ENCODE measurements at places on chromosomes 5 and 9.

DNA sequence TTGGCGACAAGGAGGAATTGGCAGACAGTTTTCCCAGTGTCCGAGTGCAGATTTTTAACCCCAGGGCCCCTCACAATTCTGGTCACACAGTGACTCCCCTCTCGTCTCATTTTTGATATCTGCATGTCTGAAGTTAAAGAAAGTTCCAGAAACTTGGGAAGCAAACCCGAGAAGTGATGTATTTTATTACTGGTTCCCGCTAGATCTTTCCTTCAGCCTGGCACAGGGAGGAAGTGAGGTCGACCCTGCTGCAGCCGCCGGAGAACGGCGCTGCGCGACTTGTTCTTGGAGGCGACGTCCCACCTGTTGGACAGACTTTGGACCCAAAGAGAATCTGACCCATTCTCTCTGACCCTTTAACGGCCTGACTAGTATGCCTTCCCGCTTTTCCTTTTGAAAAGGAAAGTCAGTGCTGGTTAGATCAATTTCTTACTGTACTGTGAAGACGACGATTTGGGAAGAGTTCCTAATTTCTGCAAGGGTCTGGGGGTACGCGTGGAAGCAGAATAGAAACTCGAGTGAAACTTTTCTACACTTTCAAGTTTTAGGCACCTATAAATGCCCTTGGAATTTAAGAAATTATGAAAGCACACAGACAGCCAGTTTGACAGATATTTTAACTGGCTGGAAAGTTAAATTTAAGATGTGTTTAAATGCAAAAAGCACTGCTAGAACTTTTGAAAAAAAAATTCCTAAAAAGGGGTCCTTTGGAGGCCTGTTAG lies 744 bp downstream of the OTULIN start:
- no peak for DNase-seq

DNA sequence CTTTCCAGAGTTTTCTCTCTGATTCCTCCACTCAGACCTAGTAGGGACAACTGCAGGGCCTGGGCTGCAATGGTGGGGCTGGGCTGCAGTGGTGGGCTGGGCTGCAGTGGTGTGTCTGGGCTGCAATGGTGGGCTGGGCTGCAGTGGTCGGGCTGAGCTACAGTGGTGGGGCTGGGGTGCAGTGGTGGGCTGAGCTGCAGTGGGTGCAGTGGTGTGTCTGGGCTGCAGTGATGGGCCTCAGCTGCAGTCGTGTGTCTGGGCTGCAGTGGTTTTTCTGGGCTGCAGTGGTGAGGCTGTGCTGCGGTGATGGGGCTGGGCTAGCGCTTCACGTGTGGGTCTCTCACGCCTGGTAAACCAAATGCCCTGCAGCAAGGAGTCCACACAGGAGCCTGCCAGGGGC lies 27.4 kb downstream of the ABO start:
- DNase-seq: no peak

- no peak for DNase-seq
These were observed 1392.1 kb upstream of the WWC1 start for GRCh38 chr5:166899343-166899742.

GRCh38 chr9:130128251-130128650 lies 44.0 kb upstream of the NCS1 start:
- DNase-seq: no peak

- DNase-seq: no peak
These were observed 95.2 kb upstream of the CAST start for GRCh38 chr5:96566833-96567587.

- no peak for DNase-seq
These were observed 19.9 kb upstream of the PLPP1 start for GRCh38 chr5:55554585-55555202.

DNA sequence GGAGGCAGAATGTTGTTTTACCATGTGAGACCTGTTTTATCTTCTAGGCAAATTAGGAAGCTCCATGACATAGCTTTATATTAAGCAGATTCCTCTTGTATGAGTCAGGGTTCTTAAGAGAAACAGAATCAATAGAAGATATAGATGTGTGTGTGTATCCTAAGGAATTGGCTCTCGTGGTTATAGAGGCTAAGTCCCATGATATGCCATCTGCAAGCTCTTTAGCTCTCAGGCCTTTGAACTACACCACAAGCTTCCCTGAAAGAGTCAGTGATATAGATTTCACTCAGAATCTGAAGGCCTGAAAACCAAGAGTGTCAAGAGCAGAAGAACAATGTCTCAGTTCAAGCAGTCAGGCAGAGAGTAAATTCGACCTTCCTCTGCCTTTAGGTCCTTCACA lies 365.8 kb upstream of the ZNF608 start:
- DNase-seq: no peak

DNA sequence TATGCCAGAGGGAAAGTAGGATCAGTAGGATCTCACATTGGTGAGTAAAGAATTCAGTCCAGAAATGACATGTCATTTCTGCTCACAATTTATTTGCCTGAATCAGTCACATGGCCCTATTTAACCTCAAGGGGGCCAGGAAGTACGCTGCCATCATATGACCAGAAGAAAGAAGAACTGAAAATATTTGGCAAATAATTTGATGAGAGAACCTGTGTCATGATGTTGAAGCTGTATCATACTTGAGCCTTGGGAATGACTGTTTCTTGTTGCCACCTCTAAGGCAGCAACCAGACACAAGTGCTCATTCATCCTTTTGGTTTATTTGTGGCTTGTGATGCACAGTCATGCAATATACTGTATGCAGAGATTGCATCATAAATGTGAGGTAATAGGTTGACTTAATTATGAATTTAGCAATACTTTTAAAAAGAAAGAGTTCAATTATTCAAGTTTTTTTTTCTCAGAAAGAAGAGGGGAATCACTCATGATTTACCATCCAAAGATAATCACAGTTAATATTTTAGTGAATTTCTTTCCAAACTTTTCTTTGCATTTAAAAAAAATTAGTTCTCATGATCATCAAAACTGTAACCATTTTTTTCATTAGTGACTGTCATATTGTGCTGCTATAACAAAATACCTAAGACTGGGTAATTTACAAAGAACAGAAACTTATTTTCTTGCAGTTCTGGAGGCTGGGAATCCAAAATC lies 8.2 kb upstream of the ZFYVE16 start:
- no peak for DNase-seq

DNA sequence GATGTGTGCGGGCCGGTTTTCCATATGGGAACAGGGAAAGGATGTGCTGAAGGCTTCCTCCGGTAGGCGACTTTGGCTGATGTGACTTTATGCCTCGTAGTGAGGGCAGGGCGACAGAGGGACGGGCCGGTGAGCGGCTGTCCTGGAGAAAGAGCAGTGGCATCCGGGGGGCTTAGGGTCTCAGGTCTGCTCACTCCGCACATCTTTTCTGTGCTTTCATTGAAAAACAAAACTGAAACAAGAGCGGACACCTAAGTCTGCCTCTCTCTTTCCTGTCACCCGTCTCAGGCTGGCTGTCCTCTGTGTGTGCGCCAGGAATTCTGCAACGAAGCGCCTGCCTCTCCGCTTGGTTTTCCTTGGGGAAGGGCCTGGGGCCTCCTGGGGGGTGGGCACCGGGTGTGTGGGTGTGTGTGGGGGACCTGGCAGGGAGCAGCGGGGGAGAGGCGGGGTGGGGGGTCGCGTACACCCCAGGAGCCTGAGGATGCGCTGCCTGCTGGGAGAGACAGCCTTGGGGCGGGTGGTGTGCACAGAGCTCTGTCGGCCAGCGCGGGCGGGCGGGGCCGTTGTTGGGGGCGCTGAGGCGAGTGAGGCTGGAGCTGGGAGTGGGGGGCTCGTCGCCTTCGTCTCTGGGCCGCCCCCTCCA lies 580 bp upstream of the PRRX2 start:
- DNase-seq: no peak

- no peak for DNase-seq
These were observed 230.8 kb upstream of the NR4A3 start for GRCh38 chr9:99590840-99591239.

GRCh38 chr5:173392172-173392571 lies 64.0 kb upstream of the STC2 start:
- DNase-seq: no peak

- no peak for DNase-seq
These were observed 185.5 kb downstream of the RGS3 start for GRCh38 chr9:113649054-113649453.

- no peak for DNase-seq
These were observed 78.0 kb downstream of the YIPF5 start for GRCh38 chr5:144092508-144092907.

DNA sequence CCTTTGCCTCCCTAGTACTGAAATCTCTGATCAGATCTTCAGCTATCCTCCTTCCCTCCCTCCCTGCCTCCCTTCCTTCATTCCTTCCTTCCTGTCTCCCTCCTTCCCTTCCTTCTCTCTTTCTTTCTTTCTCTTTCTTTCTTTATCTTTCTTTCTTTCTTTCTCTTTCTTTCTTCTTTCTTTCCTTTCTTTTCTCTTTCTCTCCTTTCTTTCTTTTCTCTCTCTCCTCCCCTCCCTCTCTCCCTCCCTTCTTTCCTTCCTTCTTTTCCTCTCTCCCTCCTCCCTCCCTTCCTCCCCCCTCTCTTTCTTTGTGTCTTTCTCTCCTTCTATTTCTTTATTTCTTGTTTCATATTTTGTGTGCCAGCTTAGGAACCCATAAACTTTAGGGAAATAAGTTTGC lies 23.9 kb upstream of the ANKRD55 start:
- DNase-seq: no peak

- DNase-seq: no peak
These were observed 1.5 kb upstream of the ZNF367 start for GRCh38 chr9:96419691-96419969.

DNA sequence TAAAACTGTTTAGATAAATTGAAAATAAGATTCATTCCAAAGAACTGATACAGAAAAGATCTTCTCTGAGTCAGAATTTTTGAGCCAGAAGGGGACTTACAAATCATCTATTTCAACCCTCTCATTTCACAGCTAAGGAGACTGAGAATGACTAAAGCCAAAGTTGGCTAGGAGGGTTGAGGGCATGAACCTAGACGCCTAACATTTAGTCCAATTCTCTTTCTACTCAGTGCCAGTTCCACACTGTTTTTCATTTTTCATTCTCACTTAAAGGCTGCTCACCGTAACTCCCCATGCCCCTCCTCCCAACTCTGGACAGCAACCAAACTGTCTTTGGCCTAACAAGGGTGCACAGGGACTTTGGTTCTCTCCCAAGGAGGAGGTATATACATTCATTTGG lies 364.0 kb downstream of the NDUFS4 start:
- DNase-seq: no peak

DNA sequence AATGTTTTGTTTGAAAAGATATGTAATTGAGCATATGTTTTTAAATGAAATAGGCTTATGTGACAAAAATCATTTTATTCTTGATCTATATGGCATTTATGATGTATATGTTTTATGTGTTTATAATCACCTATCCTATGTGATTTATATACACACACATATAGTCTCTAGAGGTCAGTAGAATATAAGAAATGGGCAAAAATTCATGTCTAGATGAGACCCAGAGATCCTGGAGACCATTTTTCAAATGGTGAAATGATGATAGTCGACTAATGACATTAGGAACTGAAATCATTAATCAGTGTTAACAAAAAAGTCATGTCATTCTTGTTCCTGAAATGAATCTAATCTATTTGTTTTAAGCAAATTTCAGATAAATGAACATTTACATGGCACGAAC lies 709.2 kb upstream of the WWC1 start:
- DNase-seq: no peak

GRCh38 chr5:86974955-86975354 lies 292.7 kb upstream of the RASA1 start:
- no peak for DNase-seq

GRCh38 chr5:142846406-142846805 lies 76.2 kb downstream of the ARHGAP26 start:
- no peak for DNase-seq

DNA sequence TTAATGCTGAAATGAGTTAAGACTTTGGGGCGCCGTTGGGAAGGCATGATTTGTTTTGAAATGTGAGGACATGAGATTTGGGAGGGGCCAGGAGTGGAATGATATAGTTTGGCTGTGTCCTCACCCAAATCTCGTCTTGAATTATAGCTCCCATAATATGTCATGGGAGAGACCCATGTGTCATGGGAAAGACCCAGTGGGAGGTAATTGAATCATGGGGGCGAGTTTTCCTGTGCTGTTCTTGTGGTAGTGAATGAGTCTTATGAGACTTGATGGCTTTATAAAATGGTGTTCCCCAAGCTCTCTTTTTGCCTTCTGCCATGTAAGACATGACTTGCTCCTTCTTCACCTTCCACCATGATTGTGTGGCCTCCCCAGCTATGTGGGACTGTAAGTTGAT lies 5.1 kb downstream of the SLC25A48 start:
- no peak for DNase-seq

DNA sequence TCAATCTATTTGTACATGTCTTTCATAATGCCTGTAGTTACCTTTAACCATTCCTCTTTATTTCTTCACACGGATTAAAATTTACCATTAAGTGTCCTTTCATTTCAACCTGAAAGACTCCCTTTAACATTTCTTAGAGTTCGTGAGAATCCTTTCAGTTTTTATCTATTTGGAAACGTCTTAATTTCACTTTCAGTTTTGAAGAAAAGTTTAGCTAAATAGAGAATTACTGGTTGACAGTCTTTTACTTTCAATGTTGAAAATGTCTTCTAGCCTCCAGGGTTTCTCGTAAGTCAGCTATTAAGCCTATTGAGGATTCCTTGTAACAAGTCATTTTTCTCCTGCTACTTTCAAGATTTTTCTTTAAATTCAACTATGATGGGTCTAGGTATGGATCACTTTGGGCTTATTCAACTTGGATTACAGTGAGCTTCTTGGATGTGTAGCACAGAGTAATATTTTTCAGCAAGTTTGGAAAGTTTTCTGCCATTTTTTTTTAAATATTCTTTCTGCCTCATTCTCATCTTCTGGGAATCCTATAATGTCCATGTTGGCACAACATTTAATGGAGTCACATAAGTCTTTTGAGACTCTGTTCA lies 48.5 kb downstream of the RFX3 start:
- no peak for DNase-seq

DNA sequence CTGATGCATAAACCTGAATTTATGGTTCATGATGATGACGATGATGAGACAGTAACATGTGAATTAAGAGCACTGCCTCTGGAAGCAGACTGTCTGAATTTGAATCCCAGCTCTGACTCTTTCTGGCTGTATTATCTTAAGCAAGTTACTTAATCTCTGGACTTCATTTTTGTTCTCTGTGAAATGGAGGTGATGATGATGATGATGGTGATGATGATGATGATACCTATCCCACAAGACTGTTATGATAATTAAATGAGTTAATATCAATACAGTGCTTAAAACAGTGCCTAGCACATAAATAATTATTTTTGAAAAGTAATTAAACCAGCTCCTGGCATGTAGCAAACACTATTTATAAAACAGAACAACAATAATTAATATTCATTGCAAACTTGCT lies 13.2 kb upstream of the AGGF1 start:
- DNase-seq: no peak

- no peak for DNase-seq
These were observed 56.7 kb downstream of the TLE1 start for GRCh38 chr9:81632599-81632998.

DNA sequence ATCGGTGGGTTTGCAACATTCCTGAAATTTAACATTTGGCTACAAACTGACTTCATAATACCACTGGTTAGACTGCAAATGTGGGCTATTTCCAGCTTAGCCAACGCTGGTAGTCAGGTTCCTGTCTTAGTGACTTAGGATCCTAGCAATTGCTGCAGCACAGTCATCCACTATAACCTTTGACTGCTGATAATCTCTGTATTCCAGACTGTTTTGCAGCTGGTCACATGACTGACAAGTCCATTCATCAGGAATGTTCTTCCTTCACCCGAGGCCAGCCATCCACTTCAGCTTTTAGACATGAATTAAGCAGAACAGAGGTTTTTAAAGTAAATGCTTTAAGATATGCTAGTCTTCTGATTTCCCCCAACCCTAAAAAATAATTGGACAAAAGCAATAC lies 425.9 kb upstream of the MPDZ start:
- DNase-seq: no peak

GRCh38 chr9:1554081-1555035 lies 460.8 kb upstream of the SMARCA2 start:
- DNase-seq: no peak
